ENCODE measurements at places on chromosomes 12 and 14. TPM values are rescaled to one million over a fixed set of nuclear protein-coding genes. Genes with fewer than 3 reads are reported as not detected.

Gene CTSG
- not detected for total RNA-seq

Gene SYNE3
- total RNA-seq: 104 TPM

Gene PLEKHG7
- 3.4 TPM for total RNA-seq

Gene PLEKHD1
- 0.24 TPM for total RNA-seq

Gene KRT1
- total RNA-seq: not detected

Gene ANO2
- not detected for total RNA-seq

Gene OAS2
- 51.9 TPM for total RNA-seq

Gene RNASE1
- total RNA-seq: not detected

Gene FGD4
- 1.8 TPM for total RNA-seq

Gene SLC24A4
- total RNA-seq: 0.09 TPM

Gene SARNP
- total RNA-seq: 53.6 TPM

Gene PPP1R36
- not detected for total RNA-seq

Gene NYNRIN
- 0.02 TPM for total RNA-seq

Gene TMEM263
- total RNA-seq: 10.5 TPM

Gene GZMB
- total RNA-seq: 2.9 TPM
